GM19239 (cell line): ENCODE measurements at places on chromosomes 13 and 19.

GRCh38 chr19:5452594-5453565, 2.3 kb upstream of the ZNRF4 start:
- DNase-seq = no peak

DNA sequence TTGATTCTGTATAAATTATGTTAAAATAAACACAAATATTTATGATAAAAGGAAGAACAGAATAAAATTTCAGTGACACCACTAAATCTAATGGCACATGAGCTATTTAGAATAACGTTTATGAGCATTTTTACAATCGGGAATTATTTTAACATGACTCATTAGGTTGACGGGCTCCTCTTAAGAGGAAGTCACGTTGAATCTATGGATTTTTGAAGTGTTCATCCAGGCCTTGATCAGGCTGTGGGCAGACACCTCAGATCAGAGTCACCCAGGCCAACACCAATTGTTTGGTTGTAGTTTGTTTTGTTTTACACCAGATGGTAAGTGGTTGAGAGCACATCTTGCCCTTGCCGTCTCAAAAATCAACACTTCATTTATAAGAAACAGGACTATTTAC, 257.8 kb downstream of the FOXO1 start:
- DNase-seq = no peak

- no peak for DNase-seq
Measured at GRCh38 chr13:112055036-112055914, 11.7 kb upstream of the SOX1 start.

DNA sequence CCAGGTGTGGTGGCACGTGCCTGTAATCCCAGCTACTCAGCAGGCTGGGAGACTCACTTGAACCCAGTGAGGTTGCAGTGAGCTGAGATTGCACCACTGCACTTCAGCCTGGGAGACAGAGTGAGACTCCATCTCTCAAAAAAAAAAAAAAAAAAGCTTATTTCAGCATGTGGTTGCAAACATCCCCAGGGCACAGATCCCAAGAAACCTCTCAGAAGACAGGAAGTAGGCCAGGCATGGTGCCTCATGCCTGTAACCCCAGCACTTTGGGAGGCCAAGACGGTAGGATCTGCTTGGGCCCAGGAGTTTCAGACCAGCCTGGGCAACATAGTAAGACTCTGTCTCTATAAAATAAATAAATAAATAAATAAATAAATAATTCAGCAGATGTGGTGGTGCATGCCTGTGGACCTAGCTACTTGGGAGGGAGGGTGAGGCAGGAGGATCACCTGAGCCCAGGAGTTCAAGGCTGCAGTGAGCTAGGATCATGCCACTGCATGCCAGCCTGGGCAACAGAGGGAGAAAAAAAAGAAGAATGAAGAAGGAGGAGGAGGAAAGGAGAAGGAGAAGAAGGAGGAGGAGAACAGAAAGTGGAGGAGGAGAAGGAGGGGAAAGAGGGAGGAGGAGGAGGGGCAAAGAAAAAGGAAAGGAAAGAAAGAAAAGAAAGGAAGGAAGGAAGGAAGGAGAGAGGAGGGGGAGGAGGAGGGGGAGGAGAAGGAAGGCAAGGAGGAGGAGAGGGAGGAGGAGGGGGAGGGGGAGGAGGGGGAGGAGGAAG, 4.3 kb upstream of the LRRC8E start:
- DNase-seq = no peak

GRCh38 chr19:39150807-39151600, 25.4 kb downstream of the PAK4 start:
- no peak for DNase-seq

GRCh38 chr13:78758549-78758948, 99.6 kb upstream of the OBI1 start:
- DNase-seq = no peak

- DNase-seq = no peak
Measured at GRCh38 chr13:108095036-108095435, 120.3 kb downstream of the LIG4 start.

- DNase-seq = no peak
Measured at GRCh38 chr19:33357556-33357955, 16.0 kb upstream of the CEBPG start.

DNA sequence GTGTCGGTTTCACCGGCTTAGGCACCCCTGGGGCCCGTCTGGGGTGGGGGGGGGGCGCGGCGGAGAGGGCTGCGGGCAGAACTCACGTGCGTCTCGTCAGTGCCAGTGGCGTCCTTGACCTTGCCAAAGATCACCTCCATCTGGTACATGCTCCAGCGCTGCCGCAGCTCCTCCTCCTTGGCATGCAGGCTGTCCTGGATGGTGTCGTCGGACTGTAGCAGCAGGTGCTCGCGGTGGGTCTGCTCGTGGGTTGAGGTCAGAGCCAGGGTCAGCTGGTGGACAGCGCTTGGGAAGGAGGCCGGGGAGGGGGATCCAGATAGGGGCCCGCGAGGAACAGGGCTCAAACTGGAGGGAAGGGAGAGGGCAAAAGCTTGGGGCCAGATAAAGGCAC, 4.7 kb upstream of the RGL3 start:
- no peak for DNase-seq

GRCh38 chr13:23392313-23392712, 41.2 kb downstream of the SACS start:
- DNase-seq = no peak

DNA sequence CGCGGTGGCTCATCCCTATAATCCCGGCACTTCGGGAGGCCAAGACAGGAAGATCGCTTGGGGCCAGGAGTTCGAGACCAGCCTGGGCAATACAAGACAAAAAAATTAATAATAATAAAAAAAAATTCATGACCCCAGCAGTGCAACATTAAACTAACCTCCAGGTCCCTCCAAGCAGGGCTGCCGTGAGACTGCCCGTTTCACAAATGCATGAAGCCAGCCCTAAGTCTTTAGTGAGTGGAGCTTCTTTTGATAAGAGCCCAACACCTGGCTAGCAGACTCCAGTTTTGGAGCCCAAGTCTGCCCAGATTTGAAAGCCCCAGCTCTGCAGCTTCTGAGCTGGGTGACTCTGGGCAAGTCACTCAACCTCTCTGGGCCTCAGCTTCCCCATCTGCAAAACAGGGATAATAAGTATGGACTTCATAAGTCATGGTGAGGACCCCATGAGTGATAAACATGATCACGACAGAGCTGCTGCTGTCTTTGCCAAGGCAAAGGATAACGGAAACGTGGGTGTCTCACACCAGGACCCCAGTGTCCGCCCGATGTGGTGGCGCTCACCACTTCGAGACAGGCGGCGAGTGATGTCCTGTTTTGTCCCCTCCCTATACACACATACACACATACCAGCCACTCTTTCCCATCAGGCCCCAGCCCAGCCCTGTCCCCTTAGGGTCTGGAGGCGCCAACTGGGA, 38.4 kb upstream of the NANOS3 start:
- no peak for DNase-seq

DNA sequence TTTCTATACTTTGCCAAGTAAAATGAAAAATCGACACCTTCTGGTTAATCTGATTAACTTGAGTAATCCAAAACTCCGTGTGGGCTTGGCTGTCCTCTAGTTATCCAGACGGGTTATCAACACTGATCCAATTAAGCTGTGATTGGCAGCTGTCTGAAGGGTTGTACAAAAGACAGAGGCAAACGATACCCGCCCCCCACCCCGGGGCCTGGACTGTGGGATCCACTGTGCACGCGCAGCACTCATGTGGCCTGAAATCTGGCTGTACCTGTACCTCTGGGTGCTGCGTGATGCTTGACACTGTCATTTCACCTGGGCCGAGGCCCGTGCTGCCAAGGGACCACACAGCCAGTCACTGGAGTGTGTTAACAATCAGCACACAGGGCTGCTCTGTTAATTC, 53.5 kb downstream of the COL4A2 start:
- no peak for DNase-seq

GRCh38 chr19:41089959-41090358, 1.7 kb downstream of the CYP2A13 start:
- DNase-seq = no peak

- no peak for DNase-seq
Measured at GRCh38 chr13:99157046-99157445, 43.6 kb upstream of the UBAC2 start.

DNA sequence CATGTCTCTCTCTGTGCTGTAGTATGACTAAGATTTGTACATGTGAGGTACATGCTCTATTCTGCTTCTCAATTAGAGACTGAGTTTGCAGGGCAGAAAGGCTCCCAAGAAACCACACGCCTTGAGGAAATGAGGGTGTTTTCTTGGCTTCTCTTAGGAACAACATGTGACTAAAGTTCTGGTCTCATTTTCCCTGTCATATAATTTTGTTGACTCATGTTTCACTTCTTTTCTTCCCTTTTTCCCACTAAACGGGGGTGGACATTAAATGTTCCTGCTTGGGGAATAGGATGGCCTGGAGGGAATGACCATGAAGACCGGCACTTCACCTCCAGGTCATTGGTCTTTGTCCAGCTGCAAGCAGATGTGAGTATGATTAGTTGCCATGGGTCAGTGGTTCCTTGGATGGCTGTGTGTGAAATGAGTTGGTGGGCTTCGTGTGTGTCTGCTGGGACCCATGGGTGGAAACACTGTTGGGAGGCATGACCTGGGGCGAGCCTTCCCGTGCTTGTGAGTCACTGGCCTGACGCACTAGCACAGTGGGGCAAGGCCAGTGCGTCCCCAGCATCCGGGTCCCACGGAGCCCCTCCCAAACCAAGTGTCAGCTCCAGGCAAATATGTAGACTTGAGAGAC, 56.6 kb downstream of the COL4A1 start:
- no peak for DNase-seq

- peak; percentile 13 for DNase-seq
Measured at GRCh38 chr19:24033963-24034342, 53.0 kb upstream of the ZNF254 start.

DNA sequence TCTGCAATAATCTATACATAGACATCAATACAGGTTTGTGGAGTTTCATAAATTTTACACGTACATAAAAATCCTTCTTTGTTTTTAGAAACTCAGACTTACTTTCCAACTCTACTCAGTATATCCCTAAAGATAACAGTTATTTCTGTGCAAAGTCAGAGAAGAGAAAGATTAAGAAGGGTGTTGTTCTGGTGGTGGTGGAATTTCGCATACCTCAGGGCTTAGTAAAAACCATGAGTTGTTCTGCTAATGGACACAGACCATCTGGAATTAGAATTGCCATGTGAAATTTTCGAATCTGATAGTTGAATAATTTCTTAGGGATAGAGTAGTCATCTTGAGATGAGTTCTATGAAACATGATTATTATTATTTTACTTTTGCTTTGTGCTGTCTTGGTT, 102.7 kb downstream of the ZAR1L start:
- DNase-seq = no peak

GRCh38 chr19:56193981-56194640, 3.5 kb downstream of the ZSCAN5B start:
- DNase-seq = no peak

GRCh38 chr13:32391101-32391619, 36.8 kb downstream of the N4BP2L1 start:
- DNase-seq = no peak

- no peak for DNase-seq
Measured at GRCh38 chr13:113413898-113414282, 39.4 kb downstream of the ADPRHL1 start.

- DNase-seq = no peak
Measured at GRCh38 chr13:42574011-42574410, at the start of gene TNFSF11. Gene TNFSF11 (plus strand): TSS chr13:42574152. CDS start chr13:42574304, 152 bp downstream.

GRCh38 chr13:113443991-113444390, 9.3 kb downstream of the ADPRHL1 start:
- no peak for DNase-seq

DNA sequence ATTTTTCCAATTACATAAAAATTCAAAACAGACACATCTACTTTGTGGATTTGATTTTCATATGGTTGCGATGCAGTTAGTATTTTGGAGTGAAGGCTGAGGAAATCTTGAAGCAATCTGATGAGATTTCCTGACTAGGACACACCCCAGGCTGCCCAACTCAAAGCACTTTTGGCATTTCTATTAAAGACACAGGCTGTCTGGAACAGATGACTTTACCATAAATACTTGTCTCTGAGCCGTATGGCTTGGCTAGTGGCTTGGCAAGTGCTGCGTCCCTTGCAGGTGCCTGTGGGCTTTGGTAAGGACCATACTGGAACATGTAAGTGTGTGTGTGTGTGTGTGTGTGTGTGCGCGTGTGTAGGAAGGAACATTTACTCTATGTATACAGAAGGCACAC, 218.8 kb downstream of the FGF9 start:
- no peak for DNase-seq

DNA sequence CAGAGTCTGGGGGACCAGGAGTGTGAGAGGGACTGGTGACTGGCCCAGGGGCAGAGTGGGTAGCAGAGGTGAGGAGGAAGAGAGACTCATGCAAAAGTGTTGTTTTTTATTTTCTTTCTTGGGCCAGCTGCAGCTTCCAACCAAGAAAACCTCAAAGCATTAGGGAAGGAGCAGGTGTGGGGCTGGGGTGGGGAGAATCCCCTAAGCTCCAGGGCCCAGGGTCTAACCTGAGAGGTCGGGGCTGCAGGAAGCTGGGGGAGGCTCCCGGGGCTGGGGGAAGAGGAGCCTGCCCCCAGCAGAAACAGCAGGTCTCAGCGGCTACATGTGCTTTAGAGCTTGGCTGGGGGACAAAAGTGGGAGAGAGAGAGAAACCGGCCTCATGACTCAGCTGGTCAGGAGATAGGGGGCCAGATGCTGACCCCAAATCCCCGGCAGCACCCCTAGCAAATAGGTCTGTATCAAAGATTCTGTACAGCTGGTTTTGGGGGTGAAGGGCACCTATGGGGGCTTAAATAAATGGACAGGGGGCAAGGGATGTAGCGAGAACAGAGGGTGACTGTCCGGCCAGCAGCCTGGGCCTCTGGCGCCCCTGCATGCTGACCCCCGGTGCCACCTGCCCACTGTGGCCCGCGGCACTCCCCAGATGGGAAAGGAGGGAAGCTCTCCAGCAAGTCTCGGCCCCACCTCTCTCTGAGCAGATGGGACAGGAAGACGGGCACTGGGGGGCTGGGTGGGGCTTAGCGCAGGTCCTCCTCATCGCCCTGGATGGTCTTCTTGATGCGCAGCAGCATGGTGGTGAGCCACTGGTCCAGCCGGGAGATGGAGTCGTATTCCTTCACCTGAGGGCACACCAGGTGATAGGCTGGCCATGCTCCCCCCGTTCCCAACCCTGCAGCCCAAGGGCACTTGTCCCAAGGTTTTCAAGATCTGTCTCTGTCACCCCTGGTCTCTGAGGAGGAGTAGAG, 3.8 kb upstream of the KPTN start:
- no peak for DNase-seq

DNA sequence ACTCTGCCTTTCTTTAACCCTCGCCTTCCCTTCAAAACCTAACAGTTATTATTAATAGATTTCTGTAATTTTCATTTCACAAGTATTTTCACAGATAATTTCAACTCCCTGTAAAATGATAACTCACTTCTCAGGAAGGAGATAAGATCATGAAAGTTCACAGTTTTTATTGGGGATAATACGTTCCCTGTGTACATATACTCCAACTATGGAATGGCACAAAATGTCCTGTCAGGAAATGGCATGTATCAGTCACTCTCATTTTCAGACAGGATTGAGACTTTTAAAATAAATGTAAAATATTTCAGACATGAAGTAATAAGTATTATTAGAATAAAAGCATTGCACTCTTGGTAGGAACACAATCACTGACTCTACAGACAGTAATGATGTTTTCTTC, 932 bp upstream of the TRAPPC2B start:
- DNase-seq = no peak

GRCh38 chr19:2375353-2376121, 15.5 kb downstream of the TMPRSS9 start:
- no peak for DNase-seq
